GM13977 (cell line): ENCODE measurements at places on chromosomes 7 and 10.

DNA sequence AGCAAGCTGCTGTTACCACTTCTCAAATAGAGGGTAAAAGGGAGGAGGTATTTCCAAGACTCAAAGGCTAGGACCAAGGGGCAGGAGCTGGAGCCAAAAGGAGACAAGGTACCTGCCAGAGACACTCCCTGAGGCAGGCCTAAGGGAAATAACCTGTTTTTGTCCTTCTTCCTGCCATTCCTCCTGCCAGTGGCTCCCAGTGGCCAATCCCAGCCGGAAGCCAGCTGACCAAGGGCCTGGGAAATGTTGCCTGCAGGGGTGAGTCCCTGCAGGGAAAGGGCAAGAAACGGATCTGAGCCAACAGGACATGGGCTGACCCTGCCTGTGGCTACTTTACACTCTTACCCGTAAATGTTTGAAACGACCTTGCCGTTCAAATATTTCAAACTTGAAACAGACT, 3.5 kb downstream of the CYTH3 start:
- no peak for DNase-seq

GRCh38 chr7:17558135-17558534, 259.7 kb downstream of the AHR start:
- DNase-seq: no peak

GRCh38 chr10:35857860-35858259, 215.8 kb upstream of the FZD8 start:
- DNase-seq: no peak

GRCh38 chr7:6650086-6650485, 13.0 kb downstream of the ZNF316 start:
- no peak for DNase-seq

- DNase-seq: peak; percentile 75
Measured at GRCh38 chr10:71974489-71975021, 10.4 kb downstream of the CHST3 start.

GRCh38 chr7:127619681-127620405, 1.9 kb upstream of the PAX4 start:
- no peak for DNase-seq

GRCh38 chr10:71769279-71769823, 4.0 kb downstream of the VSIR start:
- no peak for DNase-seq

- DNase-seq: peak; percentile 63
Measured at GRCh38 chr10:14659626-14660196, 115.0 kb downstream of the FAM107B start.

GRCh38 chr7:39615350-39615975, 7.9 kb upstream of the RALA start:
- no peak for DNase-seq

DNA sequence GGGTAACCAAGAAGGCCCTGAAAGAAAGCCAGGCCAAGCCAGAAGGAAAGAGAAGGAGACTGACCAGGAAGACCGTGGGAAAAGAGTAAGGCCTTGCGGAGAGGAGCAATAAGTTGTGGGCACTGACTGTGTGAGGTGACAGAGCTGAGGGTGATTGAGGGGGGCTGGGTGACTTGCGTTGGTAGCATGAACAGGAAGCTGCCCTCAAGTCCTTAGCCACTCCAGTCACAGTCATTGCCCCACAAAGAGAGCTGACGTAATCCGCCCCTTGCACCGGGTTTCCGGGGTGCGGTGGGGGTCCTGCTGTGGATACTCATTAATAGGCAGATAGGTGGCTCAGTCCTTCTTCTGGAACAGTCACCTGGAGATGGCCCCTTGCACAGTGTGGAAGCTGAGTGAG, 16.1 kb upstream of the DMBT1 start:
- no peak for DNase-seq

GRCh38 chr10:43340619-43341018, 30.8 kb upstream of the FXYD4 start:
- no peak for DNase-seq

DNA sequence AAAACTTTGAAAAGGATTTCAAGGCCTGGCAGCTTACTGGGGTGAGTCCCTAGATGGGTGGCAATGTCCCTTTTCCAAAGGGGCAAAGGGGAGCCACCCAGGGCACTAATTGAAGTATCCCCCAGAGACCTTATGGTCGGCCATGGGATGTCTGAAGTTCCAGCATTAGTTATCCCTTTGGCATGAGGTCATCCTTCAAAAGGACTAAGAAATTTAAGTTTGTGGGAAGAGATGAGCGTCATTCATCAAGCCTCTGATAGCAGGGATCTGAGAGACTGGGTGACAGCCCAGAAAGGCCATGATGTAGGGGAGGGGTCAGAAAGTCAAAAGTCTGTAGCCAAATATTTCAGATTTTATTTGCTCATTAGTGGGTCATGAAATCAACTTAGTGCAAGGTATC, 195.3 kb downstream of the ZNF438 start:
- no peak for DNase-seq

GRCh38 chr7:154695836-154696235, 307.1 kb downstream of the PAXIP1 start:
- DNase-seq: no peak

- DNase-seq: no peak
Measured at GRCh38 chr10:35928748-35929147, 286.7 kb upstream of the FZD8 start.

GRCh38 chr7:3162289-3162688, 118.6 kb upstream of the CARD11 start:
- no peak for DNase-seq

- DNase-seq: peak; percentile 5
Measured at GRCh38 chr7:30968747-30969603, 5.2 kb downstream of the GHRHR start.

- DNase-seq: no peak
Measured at GRCh38 chr7:78970440-78970916, 483.0 kb downstream of the MAGI2 start.

DNA sequence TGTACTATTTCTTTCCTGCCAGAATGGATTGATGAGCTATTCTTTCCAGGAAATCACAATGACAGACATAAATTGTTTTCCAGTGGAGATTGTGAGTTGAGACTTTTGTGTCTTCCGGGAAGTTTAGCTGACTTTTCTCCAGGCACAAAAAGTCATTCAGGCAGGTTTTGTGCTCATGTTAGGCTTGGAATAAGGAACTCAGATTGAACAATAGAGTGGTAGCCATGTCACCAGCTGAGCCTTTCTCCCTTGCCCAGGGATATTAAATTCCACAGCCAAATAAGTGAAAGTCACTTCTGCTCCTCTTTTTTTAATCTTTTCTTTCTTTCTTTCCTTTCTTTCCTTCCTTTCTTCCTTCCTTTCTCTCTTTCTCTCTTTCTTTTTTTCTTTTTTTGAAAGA, 559.6 kb downstream of the GALNT17 start:
- DNase-seq: no peak

GRCh38 chr10:73965890-73966768, 31.8 kb upstream of the VCL start:
- DNase-seq: no peak

- DNase-seq: no peak
Measured at GRCh38 chr7:116089293-116089692, 58.7 kb upstream of the TFEC start.

GRCh38 chr7:132696332-132696731, 120.1 kb upstream of the PLXNA4 start:
- no peak for DNase-seq

DNA sequence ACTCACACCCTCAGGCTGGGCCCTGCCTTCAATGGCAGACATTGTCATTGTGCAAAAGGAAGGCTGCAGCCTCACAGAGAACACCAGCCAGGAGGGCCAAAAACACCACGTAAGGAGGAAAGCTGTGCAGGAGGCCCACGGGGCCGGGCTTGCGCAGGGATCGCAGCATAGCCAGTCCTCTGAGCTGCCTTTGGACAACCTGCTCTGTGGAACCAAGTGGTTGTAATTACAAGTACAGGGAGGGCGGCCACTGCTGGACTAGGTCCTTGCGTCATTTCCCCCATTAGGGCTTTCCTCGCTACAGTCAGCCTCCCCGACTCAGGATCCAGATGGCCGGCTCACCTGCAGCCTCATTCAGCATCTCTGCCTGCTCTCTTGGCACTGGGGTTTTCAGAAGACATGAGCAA, 66.9 kb downstream of the FAM53B start:
- DNase-seq: no peak

- no peak for DNase-seq
Measured at GRCh38 chr10:99629625-99629978, 9.4 kb upstream of the SLC25A28 start.

DNA sequence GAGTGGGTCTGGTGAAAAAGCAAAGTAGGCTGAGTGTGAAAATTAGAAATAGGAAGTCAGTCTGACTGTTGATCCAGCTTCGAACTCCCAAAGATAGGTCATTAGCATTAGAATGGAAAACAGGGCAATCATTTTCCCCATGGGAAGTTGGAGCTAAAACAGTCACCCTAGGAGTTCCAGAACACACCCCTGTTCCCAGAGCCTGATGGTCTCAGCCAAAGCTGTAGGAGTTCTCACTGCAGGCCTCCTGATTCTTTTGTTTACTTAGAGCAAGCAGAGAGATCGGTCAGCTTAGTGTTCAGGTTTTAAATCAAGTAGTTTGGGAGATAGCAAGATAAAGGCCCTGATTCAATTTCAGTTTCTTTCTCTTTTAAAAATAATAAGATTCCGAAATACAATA, 28.8 kb upstream of the JCAD start:
- DNase-seq: no peak

DNA sequence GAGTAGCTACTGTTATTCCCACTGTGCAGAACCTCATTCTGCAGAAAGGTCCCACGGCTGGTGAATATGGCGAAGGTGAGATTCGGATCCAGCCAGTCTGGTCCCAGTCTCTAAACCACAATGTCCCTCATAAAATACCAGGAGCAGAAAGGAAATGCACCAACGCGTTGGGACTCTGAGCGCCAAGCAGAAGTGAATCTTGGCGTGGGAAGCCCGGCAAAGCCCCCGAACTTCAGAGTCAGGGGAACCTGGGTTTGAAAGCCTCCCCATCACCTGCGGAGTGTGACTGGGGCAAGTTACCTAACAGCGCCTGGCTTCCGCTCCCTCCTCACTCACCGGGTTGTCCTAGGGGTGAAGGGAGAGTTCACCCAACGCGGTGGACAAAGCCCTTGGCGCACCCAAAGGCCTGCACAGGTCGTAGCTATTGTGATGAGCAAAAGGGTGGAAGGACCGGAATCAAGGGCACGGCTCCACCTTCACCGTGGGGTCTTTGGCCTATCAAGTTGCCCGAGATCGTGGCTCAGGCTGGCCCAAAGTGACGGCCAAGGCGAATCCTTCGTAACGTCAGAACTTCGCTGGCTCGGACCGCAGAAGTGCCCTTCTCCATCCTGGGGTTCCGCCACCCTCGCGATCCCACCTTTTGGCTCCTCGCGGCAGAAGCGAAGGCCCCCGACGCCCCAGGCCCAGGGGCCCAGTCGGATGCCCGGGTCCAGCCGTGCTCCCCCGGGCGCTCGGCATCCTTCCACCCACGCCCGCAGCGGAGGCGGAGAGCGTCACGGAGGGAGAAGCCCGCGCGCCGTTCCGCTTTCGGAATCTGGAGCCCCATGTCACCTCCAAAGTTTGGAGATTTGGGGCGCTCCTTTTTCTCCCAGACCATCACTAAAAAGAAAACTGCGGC, 811 bp downstream of the RGS10 start:
- DNase-seq: peak; percentile 50

DNA sequence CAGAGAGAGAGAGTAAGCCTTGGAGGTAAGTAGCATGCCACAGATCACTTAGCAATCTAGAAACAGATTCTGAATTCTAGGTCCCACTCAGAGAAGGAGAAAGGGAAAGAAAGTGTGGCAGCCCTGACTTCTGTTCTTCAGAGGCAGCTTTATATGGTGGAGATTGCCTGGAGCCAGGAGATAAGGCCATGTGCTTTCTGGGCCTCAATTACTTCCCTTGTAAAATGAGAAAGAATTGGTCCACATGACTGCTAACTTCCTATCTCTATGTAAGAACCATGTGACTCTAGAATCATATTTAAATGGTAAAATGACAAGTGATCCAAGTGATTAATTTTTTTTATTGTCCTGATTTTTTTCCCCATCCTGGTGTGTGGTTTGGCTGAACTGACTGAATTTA, 64.1 kb downstream of the HHEX start:
- DNase-seq: no peak

GRCh38 chr7:121330053-121330833, 1.4 kb downstream of the WNT16 start:
- peak; percentile 46 for DNase-seq

- DNase-seq: peak; percentile 84
Measured at GRCh38 chr7:74453322-74454011, at the start of gene GTF2IRD1. Gene GTF2IRD1 (plus strand): TSS chr7:74453906. CDS start chr7:74508081, 54,175 bp downstream.

DNA sequence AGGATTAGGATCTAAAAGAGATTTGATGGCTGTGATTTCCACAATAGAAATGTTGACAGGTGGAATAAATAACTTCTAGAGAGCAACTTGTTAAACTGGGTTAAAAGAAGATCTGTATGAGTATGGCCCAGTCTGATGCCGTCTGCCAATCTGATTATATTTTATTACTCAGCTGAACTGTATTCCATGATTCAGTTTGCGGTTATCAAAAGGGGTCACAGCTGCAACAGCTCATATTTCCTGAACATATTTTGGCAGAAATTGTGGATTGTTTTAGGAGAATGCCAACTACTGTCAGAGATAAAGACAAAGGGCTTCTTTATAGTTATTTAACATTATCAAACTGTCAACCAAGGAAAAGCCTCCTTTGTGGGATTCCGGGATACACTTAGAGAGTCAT, 244.8 kb upstream of the MINDY3 start:
- DNase-seq: no peak

- no peak for DNase-seq
Measured at GRCh38 chr10:102435529-102436233, 3.3 kb upstream of the CUEDC2 start.

DNA sequence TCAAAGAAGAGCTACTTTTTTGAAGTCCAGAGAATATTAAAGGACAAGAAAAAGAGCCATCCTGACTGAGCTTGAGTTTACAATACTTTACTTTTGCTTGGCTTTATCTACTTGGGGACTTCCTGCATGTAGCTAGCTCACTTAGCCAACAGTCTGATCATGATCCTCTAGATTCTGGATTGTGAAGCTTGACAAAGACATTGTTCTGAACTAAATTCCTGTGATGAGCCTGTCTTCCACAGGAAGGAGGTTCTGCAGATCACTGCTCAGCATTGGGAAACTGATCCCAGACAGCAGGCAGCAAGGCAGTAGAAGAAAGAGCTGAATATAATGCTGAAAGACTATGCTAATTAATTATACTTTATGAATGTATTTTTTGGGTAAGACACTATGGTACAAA, 296.4 kb downstream of the DGKB start:
- no peak for DNase-seq

DNA sequence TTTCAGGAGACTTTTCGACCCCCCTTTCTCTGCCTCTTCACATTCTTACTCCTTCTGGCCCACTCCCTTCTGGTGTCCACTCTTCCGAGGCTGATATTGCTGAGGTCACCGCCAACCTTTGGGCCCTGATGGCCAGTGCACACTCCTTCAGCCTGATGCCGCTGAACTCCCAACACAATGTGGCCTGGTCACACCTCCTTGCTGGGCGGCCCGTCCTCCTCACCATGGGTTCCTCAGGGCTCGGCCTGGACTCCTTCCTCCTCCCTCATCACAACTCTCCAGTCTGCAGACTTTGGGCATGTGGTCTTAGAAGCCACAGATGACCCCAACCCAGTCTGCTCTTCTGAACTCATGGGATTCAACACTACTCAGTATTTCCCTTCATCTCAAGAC, 583.0 kb upstream of the MGMT start:
- no peak for DNase-seq
